ENCODE measurements at places on chromosomes 4 and X. TPM values are rescaled to one million over a fixed set of nuclear protein-coding genes. Genes with fewer than 3 reads are reported as not detected.

- DNase-seq: no peak
Measured at GRCh38 chr4:86970447-86971354, 35.9 kb downstream of the AFF1 start.

The RENBP gene
- 0.14 TPM for total RNA-seq

GRCh38 chrX:40784516-40785151 is 49.3 kb upstream of the MED14 start:
- DNase-seq: peak; percentile 67

GRCh38 chrX:147920161-147920666 is 8.5 kb downstream of the FMR1 start:
- DNase-seq: no peak

DNA sequence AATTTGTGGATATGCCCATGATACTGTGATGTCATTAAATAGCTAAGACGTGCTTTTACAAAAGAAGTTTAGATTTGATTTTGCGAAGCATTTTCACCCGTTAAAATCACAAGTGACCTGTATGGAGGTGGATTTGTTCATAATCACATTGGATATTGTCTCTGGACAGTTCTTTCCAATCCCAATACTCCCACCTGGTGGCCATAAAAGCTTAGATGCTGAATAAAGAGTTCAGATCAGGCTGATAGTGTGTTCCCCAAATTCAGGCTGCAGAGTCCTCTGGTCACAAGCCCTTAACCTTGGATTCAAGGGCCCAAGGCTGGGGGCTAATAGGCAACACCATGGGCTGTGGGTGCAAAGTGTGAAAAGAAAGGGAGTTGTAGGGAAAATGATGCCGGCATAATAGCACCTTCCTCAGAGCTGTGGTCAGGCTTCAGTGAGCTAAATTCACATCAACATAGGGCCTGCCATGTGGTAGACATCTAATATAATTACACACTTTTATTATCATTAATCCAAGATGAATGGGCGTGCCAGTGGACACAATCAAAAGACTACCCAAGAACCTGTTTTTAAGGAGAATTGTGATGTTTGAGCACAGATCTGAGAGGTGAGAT is 28.1 kb downstream of the SMIM43 start:
- peak; percentile 17 for DNase-seq

The SSX4 gene
- total RNA-seq: not detected

GRCh38 chr4:2507855-2508254 is 28.6 kb upstream of the FAM193A start:
- DNase-seq: no peak

The AFF2 gene
- total RNA-seq: 0.04 TPM

- no peak for DNase-seq
Measured at GRCh38 chr4:2254665-2255500, 7.0 kb downstream of the MXD4 start.

DNA sequence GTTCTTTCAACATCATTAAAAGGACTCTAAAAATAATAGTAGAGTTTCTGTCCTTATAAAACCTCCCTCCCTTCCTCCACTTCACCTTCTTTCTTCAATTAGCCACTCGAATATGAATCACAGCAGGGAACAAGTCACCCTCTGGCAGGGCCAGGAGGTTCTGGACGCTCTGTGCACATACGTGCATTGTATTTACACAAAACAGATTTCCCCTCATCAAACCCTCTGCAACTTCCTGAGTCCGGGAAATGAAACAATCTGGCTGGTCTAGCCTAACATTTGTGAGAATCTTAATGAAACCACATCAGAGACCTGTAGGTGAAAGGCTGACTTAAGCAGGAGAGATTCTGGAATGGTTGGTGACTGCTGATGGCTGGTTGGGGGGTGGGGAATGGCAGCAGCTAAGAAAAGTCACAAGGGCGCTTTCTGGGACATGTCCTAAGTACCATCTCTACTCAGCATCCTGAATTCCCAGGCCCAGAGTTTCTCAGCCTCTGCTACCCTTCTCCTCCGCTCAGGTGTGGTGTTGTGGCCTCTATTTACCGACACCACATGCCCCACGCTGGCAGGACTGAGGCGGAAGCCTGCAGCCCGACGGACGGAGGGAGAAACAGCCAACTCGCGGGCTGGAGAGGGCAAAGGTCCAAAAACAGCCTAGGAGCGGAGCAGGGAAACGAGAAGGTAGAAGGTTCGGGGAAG is 1.0 kb downstream of the ZDHHC9 start:
- peak; percentile 11 for DNase-seq

- DNase-seq: no peak
Measured at GRCh38 chr4:148980782-148981480, 538.7 kb upstream of the NR3C2 start.

DNA sequence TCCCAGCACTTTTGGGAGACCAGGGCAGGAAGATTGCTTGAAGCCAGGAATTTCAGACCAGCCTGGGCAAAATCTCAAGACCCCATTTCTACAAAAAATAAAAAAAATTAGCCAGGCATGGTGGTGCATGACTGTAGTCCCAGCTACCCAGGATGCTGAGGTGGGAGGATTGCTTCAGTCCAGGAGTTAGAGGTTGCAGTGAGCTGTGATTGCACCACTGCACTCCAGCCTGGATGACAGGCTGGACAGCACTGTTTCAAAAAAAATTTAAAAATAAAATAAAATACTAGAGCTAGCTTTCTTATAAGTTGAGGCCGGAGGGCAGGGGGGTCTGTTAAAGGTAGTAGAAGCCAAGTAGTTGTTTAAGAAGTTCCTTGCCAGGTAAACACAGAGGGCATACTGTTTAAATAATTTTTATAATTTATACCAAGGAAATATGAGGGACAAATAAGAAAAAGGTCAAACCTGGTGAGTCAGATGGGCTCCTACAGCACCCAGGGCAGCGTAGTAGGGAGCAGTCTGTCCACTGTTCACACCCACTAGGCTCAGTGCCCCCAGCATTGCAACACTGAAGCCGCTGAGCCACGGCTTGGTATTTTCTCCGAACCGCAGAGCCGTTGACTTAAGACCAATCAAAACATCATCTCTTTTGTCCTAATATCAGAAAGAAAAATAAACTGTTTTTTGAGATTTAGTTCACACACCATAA is 17.3 kb downstream of the COQ2 start:
- DNase-seq: no peak

The ITIH6 gene
- total RNA-seq: not detected

GRCh38 chrX:55135171-55135570 is 46.4 kb downstream of the PAGE2 start:
- DNase-seq: no peak

DNA sequence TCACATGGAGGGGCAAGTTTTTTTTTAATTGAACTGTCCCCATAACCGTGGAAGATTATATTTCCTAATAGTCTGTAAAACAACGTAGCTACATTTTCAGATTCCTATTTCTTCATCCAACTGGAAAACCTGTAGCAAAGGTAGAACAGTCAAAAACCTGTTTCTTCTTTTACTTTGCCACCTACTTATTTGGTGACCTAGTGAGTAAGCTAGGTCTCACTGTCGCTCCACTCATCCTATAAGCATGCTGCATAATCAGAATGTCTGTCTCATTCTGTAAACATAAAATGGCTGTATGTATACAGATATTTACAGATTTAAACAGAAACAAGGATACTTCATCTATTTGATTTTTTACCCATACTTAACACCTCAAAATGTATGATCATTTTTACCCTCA is 20.4 kb downstream of the MAML3 start:
- DNase-seq: peak; percentile 12

The GSX2 gene
- total RNA-seq: not detected

DNA sequence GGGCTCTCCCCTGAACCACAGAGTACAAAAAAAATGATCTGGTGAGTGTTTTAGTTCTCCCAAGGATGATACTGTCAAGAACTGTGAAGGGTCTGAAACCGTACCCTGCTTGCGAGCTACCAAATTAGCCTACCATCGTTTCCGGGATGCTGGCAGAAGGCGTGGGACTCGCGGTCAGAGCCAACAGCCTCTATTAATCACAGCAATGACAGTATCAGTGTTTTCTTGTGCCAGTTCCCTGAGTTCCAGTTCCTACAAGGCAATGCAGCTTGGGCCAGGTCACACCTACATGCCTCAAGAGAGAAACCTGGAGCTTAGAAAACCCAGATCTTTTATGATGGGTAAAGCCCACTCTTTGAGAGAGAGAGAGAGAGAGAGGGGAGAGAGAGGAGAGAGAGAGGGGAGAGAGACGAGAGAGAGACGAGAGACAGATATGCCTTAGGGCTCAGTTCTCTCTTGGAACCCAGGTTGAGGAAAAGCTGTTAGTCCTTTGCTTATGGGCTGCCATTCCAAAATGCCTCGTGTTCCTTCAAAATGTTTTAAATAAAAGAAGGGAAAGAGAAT is 327.8 kb downstream of the ARHGAP10 start:
- peak; percentile 22 for DNase-seq

The DUX4 gene
- total RNA-seq: not detected

- DNase-seq: no peak
Measured at GRCh38 chrX:153764786-153765137, 713 bp downstream of the PLXNB3 start.

The WAS gene
- total RNA-seq: 0.21 TPM

- DNase-seq: no peak
Measured at GRCh38 chr4:139115226-139115625, 61.8 kb downstream of the ELF2 start.

The KLKB1 gene
- not detected for total RNA-seq

DNA sequence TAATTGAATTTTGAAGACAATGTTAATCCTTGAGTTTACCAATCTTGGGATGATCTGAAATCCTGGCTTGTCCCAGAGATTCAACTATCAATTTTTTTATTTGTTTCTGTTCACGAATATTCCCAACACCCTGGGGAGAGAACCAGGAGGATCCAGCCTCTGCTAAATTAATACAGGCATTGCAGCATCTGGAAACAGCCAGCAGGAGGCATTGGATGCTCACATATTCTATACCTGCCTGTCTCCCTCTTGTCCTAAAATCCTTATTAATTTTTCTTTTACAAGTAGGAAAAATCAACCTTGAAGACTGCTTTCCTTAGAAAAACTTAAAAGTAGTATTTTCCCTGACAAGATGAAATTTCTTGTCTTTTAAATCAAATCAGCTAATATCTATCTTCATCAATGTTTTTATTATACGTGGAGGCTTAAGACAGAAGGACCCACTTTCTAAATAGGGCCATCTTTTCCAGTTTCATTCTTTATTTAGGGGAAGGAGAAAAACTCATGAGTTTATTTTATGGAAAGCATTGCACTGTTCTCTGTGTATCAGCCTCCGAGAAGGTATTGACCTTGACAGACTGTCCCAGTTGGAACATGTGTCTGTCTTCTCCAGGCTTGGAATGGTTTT is 102.4 kb downstream of the CLNK start:
- DNase-seq: no peak

Data from foreskin keratinocyte (primary cell).